ENCODE measurements at places on chromosomes 7 and 10.

GRCh38 chr7:146768957-146769356, 652.4 kb downstream of the CNTNAP2 start:
- no peak for DNase-seq

DNA sequence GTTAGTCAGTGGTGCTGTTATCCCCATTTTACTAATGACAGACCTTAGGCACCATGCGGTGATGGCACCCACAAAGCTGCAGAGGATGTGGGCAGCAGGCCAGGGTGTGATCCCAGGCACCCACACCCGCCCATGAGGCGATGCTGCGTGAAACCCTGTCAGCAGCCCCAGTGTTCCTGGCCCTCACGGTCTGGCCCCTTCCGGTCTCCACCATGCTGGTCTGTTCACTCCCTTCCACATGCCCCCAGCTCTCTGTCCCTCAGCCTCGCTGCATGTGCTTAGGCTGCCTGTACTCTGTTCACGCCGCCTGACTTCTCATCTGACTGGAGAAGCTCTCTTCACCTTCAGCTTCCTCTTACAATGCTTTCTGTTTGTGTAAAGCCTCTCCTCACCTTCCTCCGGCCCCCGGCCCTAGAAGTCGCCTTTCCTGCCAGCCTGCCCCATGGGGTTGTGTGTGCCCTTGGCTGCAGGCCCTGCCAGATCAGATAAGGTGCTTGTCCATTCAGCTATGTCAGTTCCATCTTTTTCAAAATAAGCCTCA, 17.6 kb upstream of the ORAI2 start:
- no peak for DNase-seq

- DNase-seq: no peak
Observed at GRCh38 chr10:78915190-78915518, 153.6 kb upstream of the ZMIZ1 start.

GRCh38 chr10:58014436-58014835, 253.3 kb downstream of the IPMK start:
- DNase-seq: no peak

DNA sequence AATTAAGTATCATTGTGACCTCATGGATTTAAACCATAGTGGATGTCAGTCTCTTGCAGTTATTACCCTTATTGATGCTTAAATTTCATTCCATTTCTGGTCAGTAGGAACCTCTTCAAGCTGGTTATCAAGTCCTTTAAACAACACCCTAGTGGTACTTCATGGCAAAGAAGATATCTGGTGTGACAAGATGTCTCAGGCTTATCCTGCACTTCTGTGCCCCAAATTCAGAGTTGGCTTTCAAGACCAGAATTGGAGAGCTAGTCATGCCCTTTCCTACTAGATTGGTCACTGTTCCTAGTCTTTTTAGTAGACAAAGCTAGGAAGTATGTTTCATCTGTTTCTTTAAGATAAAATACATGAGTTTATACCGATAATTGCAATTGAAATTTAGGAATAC, 54.9 kb downstream of the KMT2E start:
- no peak for DNase-seq

DNA sequence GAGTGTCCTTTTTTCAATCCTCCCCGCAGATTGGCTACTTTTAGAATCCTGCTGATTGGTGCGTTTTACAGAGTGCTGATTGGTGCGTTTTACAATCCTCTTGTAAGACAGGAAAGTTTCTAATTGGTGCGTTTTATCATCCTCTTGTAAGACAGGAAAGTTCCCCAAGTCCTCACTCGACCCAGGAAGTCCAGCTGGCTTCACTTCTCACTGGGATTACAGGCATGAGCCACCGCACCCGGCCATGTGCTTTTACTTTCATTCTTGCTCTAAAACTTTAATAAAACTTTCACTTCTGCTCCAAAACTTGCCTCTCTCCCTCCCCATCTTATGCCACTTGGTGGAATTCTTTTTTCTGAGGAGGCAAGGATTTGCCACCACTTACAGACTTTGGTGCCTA, 17.0 kb upstream of the WAPL start:
- no peak for DNase-seq

GRCh38 chr10:66980246-66980815, 54.5 kb downstream of the LRRTM3 start:
- DNase-seq: no peak

DNA sequence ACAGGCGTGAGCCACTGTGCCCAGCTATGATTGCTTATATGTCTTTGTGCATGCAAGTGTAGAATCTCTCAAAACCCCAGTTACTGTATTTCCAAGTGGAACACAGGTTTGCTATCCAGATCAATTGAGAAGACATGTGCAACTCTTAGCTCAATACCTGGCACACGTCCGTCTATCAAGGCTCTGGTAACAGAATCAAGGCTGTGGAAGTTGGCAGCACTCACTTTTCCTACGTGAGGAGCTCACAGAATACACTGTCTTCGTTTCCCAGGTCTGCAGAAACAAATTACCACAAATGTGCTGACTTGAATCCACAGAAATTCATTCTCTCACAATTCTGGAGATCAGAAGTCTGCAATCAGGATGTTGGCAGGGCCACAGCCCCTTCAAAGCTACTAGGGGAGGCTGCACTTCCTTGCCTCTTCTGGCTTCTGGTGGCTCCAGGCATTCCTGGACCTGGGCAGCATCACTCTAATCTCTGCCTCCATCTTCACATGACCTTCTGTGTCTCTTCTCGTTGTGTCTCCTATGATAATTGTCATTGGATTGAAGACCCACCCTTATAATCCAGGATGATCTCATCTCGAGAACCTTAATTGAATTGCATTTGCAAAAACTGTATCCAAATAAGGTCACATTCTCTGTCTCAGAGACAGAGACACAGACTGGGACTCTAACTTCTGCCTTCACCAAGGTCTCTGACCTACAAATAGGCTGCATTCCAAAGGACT, 84.8 kb upstream of the C7orf33 start:
- no peak for DNase-seq

DNA sequence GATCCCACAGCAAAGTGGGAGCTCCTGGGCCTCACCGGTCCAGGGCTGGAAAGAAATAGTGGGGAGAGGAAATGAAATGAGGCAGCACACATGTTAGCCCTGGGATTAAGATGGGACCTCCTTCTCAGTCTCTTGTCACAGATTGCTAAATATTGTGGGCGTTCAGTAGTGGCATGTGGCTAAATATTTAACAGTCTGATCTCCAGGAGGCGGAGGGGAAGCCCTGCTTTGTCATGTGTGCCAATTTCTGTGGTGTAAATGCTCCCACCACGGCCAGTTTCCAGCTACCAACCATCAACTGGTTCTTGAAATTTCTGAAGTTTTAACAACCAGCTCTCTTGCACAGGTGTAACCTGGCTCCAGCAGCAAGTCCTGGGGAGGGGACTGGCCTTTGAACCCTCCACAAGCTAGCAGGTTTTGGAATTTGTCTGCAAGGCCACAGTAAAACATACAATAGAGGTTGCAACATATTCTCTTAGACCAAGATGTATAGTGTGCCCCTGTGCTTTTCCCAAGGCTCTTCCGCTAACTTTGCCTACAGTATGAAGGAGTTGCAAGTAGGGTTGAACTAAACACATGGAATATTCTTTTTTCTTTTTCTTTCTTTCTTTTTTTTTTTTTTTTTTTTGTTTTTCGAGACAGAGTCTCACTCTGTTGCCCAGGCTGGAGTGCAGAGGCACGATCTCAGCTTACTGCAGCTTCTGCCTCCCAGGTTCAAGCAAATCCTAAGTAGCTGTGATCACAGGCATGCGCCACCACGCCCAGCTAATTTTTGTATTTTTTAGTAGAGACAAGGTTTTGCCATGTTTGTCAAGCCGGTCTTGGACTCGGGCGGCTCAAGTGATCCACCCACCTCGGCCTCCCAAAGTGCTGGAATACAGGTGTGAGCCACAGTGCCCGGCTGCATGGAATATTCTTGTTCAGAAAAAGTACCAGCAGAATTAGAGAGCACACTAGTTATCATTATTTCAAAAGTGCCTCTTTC, 103.1 kb upstream of the PCBD1 start:
- no peak for DNase-seq

DNA sequence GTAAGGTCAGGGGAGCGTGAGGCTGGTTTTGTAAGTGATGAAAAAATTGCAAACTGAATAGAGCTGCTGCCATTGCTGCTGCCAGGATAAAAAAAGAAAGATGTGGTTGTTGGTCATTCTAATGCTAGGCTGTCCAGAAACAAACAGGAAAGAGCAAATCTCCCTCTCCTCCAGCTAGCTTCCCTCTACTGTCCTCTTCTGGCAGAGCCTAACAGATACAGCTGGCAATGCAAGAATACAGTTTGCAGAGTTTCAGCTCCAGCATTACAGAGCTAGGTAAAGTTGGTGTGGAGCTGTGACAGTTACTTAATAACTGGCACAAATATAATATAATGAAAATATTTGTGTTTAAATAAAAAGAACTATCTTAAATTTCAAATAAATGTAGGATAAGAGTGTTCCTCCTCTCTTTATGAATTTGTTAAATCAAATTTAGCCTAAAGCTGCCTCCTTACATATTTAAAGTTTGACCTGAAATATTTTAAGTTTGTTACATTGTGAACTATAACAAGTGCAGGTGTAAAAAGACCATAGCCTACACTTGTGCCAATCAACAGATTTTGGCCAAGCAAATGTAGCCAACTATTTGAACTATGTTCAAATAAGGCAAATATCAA, 407.7 kb downstream of the SH2D4B start:
- DNase-seq: no peak

GRCh38 chr10:131569851-131570715, 258.6 kb upstream of the TCERG1L start:
- no peak for DNase-seq

- DNase-seq: no peak
Observed at GRCh38 chr10:107623292-107623691, 458.8 kb upstream of the SORCS1 start.

- DNase-seq: no peak
Observed at GRCh38 chr7:113202284-113202683, 83.9 kb upstream of the SMIM30 start.

DNA sequence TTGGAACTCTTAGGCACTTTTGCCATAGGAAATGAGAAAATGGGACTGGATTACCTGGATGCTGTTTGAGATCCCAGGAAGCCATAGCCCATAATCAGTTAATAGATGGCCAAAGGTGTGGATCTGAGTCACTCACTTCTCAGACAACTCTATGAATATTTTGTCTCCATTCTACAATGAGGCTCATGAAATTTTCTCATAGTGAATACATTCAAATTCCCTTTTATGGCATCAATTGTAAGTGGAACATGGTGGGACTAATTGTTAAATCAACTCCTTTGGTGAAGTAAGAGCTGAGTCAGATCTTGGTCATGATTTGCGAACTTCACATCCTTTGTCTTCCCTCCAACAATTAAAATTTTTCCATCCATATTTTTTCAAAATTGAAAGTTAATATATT, 222.1 kb downstream of the ARL4A start:
- no peak for DNase-seq

- DNase-seq: no peak
Observed at GRCh38 chr7:100087055-100087750, 1.6 kb upstream of the COPS6 start.

DNA sequence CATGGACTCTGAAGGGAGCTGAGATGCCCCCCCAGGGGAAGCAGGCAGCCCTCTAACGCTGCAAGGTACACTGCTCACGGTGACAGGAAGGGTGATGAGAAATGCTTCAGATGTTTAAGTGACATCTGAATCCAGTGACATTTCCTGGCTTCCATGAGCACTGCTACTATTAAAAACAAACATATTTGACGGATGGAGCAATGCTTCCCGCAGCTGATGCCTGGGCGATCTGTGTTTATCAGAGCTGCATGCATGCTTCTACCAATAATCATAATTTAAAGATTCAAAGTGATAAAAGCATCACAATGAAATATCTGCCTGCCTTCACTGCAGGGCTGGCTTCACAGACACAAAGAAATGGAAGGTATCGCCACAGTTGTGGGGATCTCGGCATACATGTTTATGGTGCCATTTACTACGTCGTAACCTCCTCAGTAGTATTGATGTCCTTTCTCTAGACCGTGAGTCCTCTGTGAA, 66.1 kb upstream of the AOAH start:
- DNase-seq: no peak

- peak; percentile 53 for DNase-seq
Observed at GRCh38 chr7:4797858-4798705, 22.7 kb downstream of the AP5Z1 start.

DNA sequence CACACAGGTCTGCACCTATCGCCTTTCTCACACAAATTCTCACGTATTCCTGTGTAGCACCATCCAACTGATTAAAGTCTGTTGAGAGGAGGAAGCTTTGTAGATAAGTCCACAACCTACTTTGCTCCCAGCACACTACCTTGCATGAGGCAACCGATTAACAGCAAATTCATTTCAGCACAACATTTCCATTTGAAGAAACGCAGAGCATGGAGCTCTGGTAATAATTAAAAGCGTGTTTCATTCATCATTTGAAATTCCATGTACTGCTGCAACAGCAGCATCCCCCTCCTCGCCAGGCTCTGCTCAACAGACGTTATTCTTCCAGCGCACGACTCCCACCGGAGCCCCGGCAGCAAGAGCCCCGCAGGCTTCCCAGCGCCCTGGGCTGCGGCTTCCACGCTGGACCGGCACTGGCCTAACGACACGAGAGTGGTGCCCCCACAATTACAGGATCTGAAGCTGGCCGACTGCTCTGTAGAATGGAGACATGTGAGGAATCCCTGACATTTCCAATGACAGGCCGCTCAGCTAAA, 118.8 kb downstream of the DIP2C start:
- no peak for DNase-seq

- no peak for DNase-seq
Observed at GRCh38 chr10:89593043-89593442, 52.0 kb downstream of the PANK1 start.

DNA sequence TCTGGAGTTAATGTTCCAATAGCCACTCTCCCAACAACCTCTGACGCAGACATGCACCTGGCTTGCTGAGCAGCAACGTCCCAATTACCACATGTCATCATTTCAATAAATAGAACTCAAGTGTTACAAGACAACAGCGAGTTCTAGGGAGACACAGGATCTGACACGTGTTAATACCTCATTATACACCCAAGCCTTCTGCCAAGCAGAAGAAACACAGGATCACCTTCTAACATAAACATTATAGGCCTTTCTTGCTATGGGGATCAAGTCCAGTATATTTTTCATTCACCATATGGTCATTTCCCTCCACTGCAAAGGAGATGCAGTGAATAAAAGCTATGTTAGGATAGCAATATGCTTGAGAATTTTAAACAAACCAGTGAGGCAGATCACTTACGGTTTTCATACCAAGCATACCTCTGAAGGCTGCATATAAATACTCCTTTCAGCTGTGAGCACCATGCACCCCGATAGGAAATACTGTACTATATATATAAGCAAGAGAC, 74.2 kb downstream of the JAZF1 start:
- no peak for DNase-seq

DNA sequence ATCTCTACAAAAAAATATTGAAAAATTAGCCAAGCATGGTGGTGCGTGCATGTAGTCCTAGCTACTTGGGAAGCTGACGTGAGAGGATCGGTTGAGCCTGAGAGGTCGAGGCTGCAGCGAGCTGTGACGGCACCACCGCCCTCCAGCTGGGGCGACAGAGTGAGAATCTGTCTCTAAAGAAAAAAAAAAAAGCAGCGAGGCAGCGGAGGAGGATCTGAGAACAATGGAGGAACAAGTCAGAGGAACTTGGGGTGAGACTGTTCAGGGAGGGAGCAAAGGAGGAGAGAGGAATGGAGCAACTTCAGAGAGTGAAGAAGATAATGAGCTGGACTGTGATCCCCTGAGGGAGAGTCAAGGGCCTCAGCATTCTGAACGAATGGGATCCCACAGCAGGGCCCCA, 85.4 kb downstream of the MKX start:
- no peak for DNase-seq

- no peak for DNase-seq
Observed at GRCh38 chr10:49282879-49283341, 16.1 kb upstream of the C10orf71 start.

Data from hematopoietic multipotent progenitor cell (in vitro differentiated cells).